Endothelial cell (in vitro differentiated cells): ENCODE measurements at places on chromosomes 3 and 15.
A peak's percentile ranks its signal among the peaks of the same experiment; 100 is the strongest.

GRCh38 chr3:64645243-64645642, 42.6 kb downstream of the ADAMTS9 start:
- no peak for DNase-seq

DNA sequence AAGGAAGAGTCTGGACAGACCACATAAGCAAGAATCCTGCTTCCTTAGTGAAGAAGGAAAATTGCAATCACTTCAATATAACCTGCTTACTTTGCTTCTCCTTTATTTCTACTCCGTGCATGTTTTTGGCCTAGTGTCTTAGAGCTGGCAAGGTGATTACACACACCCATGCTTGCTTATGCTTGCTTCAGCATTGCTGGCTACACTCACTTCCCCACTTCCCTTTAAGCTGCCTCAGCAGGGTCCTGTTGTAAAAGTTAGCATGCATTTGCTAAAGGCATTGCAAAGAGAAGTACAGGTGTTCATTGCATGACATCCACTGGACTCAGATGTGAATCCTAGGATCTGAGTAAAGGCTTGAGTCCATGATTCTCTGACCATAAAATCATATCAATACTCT, 47.5 kb upstream of the STT3B start:
- DNase-seq: no peak

GRCh38 chr3:13414040-13414729, 5.9 kb downstream of the NUP210 start:
- no peak for DNase-seq

DNA sequence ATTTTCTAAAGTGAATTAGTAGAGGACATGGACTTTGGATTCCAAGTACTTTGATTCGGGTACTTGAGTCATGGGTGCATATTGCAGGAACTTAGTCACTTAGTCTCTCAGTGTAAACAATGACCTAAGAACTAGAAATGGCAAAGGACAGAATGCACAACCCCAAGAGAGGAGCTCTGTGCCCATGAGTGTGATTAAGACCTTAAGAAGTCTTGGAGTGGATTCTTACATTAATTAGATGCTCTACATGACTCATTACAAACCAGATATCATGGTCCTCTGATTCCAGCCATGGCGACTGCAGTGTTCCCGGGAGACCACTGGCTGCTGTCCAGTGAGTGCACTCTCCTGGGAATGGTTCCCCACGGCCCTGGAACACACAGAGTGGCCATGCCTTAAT, 251.5 kb downstream of the GABRG3 start:
- no peak for DNase-seq

GRCh38 chr3:141933421-141934300, 57.2 kb downstream of the ATP1B3 start:
- no peak for DNase-seq

DNA sequence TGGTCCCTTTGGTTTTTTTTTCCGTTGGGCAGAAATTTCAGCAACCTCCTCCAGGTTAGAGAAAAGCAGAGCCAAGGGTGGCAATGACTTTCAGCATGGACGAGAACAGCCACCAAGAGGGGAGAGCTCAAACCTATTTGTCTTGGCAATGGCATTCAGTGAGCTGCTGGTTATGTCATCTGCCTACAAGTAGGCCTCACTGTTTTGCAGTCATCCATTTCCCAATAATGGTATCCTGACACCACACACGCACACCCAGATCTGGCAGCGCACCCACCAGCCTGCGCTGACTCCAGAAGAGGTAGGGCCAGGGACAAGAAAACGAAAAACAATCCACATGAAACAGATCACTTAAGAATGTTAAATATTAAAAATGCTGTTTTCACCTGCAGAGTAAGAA, 92.3 kb downstream of the MAGI1 start:
- no peak for DNase-seq

GRCh38 chr15:35000511-35000910, 12.4 kb upstream of the ZNF770 start:
- no peak for DNase-seq

GRCh38 chr3:50251220-50251619, 15.2 kb downstream of the GNAI2 start:
- no peak for DNase-seq

DNA sequence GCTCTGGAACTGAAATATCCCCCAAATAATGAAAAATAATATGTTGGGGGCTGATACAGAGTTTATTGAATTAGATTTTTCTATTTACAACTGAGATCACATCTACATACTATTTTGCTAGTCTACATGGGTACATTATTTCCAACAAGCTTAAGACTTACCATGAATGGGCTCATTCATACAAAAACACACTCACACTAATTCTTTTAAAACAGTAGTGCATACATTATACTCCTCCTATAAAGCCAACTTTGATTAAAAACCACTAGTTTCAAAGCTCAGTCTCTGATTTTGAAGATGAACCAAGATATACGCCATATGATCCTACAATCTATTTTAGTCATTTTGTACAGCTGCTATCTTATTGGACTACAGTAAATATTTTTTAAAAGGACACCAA, 24.9 kb downstream of the TSPAN3 start:
- DNase-seq: no peak

GRCh38 chr3:116614795-116615362, 94.7 kb upstream of the TUSC7 start:
- DNase-seq: no peak

- peak; percentile 22 for DNase-seq
Observed at GRCh38 chr3:172089250-172089649, 49.9 kb downstream of the FNDC3B start.

DNA sequence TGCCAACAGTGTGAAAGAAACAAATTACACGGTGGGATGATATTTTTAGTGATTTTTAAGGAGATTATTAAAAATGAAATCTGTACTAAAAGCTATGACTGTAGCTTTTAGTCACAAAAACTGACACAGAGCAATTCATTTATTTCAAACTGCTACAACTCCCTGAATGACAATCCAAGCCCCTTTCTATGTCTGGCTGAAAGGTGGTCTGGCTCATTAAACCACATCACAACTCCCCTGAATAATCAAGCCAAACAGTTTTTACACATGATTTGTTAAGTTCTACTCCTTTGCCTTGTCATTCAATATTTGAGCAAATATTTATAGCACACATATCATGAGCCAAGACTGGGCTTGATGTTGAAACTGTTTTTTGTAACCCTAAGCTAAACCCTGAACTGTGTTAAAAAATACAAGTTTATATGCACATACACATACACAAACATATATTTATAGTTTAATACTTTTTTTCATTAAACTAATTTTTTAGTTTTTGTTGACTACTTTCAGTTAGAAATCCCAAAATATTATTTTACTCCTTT, 125.5 kb downstream of the RBMS3 start:
- DNase-seq: no peak

DNA sequence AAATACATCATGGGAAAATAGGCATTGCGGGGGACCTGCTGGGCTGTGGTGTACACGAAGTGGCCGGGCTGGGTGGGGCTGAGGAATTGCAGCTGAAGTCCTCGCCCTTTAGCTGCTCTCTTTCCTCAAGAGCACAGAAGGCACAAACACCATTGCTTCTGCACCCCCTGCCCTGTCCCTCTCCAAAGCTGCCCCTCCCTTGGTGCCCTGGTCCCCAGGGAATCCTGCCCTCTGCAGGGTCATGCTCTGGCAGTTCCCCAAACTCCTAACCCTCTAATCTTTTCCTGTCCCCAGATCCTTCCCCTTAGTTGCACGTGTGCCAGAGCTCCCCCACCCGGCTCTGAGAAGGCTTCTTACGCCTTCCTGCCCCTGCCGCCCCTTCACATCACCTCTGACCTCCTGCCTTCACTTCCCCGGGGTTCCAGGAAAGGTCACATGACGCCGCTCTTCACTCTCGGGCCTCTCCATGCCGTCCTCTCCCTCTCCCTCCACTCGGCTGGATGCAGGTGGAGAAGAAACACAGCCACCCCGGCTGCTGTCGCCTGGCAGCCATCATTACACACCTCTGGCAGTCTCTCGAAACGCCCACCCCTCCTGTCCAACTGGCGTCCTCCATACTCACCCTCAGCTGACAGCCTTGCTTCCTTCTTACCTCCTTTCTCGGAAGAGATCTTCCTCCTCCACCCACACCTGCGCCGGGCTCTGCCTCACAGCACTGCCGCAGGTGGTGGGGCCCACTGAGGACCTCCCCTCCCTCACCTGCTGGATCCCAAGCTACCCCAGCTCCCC, 6.9 kb upstream of the PCSK6 start:
- no peak for DNase-seq

GRCh38 chr3:41101231-41101630, 98.1 kb upstream of the CTNNB1 start:
- no peak for DNase-seq

- no peak for DNase-seq
Observed at GRCh38 chr3:140238646-140239314, 303.8 kb downstream of the CLSTN2 start.

GRCh38 chr3:132650153-132650552, 9.5 kb downstream of the ACAD11 start:
- DNase-seq: no peak

DNA sequence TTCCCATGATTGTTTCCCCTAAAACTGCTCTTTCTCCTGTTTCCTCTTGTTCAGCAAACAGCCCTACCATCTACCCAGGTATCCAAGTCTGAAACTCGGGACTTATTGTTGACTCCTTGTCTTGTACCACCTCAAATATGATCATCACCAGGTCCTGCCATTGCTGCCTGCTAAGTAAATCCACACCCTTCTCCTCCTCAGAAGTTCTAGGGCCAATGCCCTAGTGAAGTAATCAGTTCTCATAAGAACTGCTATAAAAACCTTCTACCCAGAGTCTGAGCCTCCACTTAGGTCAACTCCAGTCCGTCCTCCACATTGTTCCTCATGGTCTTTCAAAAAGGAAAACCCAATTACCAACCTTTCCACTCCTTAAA, 77.0 kb upstream of the IL12A start:
- DNase-seq: no peak

GRCh38 chr3:45861043-45861719, 19.3 kb upstream of the LZTFL1 start:
- DNase-seq: no peak

GRCh38 chr15:79970624-79971434, at the start of gene BCL2A1:
BCL2A1 (minus strand) TSS chr15:79971196; CDS start chr15:79971119, 77 bp downstream.
- no peak for DNase-seq

GRCh38 chr3:36635731-36636130, 128.6 kb downstream of the DCLK3 start:
- no peak for DNase-seq

DNA sequence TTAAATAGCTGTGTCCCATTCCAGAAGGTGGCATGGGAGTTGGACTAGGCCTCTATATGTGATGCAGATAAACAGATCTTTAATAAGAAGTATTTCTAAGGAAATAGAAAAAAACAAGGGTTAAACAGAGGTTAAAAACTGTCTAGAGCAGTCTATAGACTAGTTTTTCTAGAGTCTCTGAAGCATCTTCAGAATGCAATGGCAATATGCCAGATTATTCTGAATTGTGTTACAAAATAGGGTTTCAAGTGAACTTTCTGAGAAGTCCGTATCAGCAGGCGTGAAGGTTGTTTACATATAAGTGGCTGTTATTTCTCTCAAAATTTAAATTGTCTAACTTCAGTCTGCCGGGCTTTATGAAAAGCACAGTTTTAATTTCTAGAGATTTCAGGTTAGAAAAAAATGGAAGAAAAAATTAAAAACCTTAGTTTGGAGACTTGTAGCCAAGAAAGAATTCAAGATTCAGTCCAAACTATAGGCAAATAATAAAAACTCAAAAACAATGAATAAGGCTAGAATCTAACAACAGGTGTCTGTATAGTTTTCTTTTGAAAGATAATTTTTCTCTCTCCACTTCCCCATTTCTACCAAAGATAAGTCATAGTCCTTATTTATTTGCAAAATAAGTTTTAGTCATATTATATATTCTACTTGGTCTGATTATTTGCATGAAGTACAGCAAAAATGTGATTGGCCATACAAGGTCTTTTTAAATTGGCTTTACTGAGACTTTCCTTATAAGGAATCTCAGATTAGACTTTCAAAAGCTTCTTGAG, 55.2 kb downstream of the OSTN start:
- DNase-seq: no peak

DNA sequence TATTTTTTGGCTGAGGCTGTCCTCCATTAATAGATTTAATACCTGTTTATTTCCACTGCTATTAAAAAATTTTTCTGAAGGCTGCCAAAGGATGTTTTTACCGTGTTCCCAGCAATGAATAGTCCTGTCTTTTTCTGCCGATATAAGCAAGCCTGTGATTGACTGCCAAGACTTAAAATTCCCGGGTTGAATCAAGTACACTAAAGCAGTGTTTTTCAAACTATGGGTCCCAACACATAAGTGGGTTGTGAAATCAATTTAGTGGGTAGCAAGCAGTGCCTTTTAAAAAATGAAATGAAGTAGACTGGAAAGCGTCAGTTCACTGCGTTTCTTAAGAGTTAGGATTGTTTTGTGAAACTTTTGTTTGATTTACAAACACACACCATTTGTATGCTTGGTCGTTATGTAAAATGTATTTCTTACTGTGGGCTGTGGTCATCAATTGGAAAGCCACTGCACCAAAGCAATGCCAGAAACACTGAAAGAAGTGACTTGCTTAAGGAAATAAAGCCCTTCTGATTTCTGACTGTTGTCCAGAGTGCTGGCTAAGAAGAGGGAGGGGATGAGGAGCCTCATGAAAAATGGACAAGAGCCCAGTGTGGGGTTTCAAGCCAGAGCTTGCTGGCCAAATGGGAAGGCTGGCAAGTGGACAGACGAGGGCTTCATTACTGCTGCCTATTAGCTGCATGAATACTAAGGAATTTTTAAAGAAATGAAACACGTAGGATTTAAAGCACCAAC, 206.0 kb downstream of the THRB start:
- no peak for DNase-seq

GRCh38 chr3:143201045-143201444, 81.5 kb downstream of the CHST2 start:
- no peak for DNase-seq

- no peak for DNase-seq
Observed at GRCh38 chr15:36803773-36804172, 224.3 kb downstream of the CDIN1 start.
